ENCODE measurements at places on chromosomes 6 and 20.

DNA sequence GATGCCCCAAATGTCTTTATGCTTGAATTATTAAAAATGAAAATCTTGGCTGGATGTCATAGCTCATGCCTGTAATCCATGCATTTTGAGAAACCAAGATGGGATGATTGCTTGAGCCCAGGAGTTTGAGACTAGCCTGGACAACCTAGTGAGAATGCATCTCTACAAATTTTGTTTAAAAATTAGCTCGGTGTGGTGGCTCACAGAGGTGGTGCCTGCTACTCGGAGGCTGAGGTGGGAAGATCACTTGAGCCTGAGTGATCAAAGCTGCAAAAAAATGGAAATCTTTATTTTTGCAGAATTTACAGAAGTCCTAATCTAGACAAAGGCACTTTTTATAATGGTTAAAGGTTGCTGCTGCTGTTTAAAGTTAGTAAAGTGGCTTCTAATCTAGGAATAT lies 20.0 kb upstream of the COL19A1 start:
- DNase-seq = no peak

DNA sequence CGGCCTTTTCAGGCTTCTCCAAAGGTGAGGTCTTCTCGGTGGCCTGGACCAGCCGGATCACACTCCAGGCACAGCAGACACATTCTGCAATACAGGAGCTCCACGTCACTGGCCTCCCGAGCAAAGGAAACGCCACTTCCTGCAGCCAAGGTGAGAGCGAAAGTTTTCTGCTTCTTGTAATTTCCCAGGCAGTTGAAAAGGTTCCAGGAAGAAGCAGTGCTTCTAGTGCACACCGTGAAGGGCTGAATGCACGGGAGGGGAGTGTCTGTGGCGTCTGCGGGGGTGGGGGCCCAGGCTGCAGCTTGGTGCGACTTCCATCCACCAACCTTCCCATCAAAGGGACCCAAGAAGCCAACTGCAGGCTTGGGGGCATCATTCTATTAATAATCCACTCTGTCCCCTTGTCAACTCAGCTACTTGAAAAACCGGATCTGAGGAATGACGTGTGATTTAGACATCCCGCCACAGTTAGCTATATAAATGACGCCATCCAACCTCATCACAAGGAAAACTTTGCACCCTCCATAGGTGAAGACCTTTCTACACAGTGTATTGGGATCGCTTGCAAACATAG lies 61.1 kb downstream of the NFATC2 start:
- no peak for DNase-seq

- DNase-seq = no peak
Observed at GRCh38 chr6:38497546-38497945, 142.2 kb downstream of the BTBD9 start.

GRCh38 chr6:30767158-30767943 lies 23.0 kb upstream of the IER3 start:
- DNase-seq = no peak

- DNase-seq = no peak
Observed at GRCh38 chr6:112979830-112980229, 632.7 kb downstream of the RFPL4B start.

- DNase-seq = no peak
Observed at GRCh38 chr20:11726026-11726425, 191.7 kb upstream of the BTBD3 start.

Measured in esophagus squamous epithelium (tissue), 5 donors.